ENCODE measurements at places on chromosomes 16 and 17. TPM values are rescaled to one million over a fixed set of nuclear protein-coding genes. Genes with fewer than 3 reads are reported as not detected.

The CCL4L2 gene
- not detected for total RNA-seq

The ZFP3 gene
- 9.3 TPM for total RNA-seq

The UTS2R gene
- 0.81 TPM for total RNA-seq

- no peak for DNase-seq
Measured at GRCh38 chr16:85510041-85510659, 103.0 kb upstream of the GSE1 start.

DNA sequence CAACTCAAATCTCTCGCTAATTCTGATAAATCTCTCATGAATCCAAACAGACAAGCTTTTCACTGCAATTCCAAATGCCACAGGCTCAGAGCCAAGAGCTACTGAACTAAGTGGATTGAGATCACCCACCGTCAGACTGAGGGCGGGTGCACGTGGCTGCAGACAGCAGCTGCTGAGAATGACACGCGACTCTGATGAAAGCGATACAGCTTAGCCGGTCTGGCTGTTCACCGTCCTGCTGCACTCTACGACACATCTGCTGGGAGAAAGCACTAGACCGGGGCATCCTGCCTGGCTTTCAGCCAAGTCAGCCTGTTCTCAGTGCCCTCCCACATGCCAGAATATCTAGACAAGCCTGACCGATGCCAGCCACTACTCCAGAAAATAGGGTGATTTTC is 42.6 kb downstream of the KLHDC4 start:
- peak; percentile 78 for DNase-seq

Data from Right ventricle myocardium superior (tissue), 1 donor.